ENCODE measurements at places on chromosomes 13 and 19. TPM values are rescaled to one million over a fixed set of nuclear protein-coding genes. Genes with fewer than 3 reads are reported as not detected.

C1QTNF9B gene
- not detected for total RNA-seq

BEST2 gene
- not detected for total RNA-seq

CEACAM19 gene
- total RNA-seq = 6.3 TPM

MISP gene
- 95.0 TPM for total RNA-seq

SYNGR4 gene
- not detected for total RNA-seq

CYP2A6 gene
- total RNA-seq = not detected

GPR12 gene
- not detected for total RNA-seq

LSR gene
- 25.6 TPM for total RNA-seq

FUT3 gene
- total RNA-seq = 14.2 TPM

SOX1 gene
- total RNA-seq = not detected

DOCK9 gene
- 68.7 TPM for total RNA-seq

ZNF492 gene
- total RNA-seq = under 0.01 TPM

ZFP14 gene
- 2.8 TPM for total RNA-seq

PSPN gene
- total RNA-seq = 2.4 TPM

ADAMTSL5 gene
- 3.1 TPM for total RNA-seq

EHD2 gene
- 192 TPM for total RNA-seq

CYP4F12 gene
- total RNA-seq = 2.3 TPM

PGLYRP1 gene
- not detected for total RNA-seq

PTGIR gene
- total RNA-seq = not detected

PROZ gene
- not detected for total RNA-seq

SLC8A2 gene
- 0.21 TPM for total RNA-seq

UBE2L5 gene
- not detected for total RNA-seq

IL17D gene
- total RNA-seq = 0.34 TPM

SYT3 gene
- total RNA-seq = not detected

UHRF1 gene
- 7.3 TPM for total RNA-seq

KLHL1 gene
- total RNA-seq = not detected

ZNF730 gene
- not detected for total RNA-seq

SMAD9 gene
- total RNA-seq = 0.34 TPM

C13orf46 gene
- 0.43 TPM for total RNA-seq

CERS1 gene
- total RNA-seq = 0.68 TPM

SIGLEC12 gene
- not detected for total RNA-seq

ZNF575 gene
- total RNA-seq = under 0.01 TPM

YJEFN3 gene
- 0.43 TPM for total RNA-seq

TTYH1 gene
- total RNA-seq = not detected

NLRP4 gene
- total RNA-seq = not detected

ZNF888 gene
- 15.7 TPM for total RNA-seq

Data from nasal cavity respiratory epithelium epithelial cell of viscerocranial mucosa (primary cell).